ENCODE measurements at places on chromosomes 1 and 21.

GRCh38 chr1:210292231-210292871, 36.4 kb upstream of the HHAT start:
- peak; percentile 88 for DNase-seq

- DNase-seq, result no peak
These were observed 7.2 kb upstream of the GUCA2A start for GRCh38 chr1:42171679-42172266.

- no peak for DNase-seq
These were observed 59.9 kb downstream of the C1orf198 start for GRCh38 chr1:230808281-230808872.

GRCh38 chr1:100188617-100189016, 10.6 kb upstream of the LRRC39 start:
- peak; percentile 41 for DNase-seq

GRCh38 chr1:56808410-56808809, 10.8 kb downstream of the FYB2 start:
- DNase-seq, result no peak

DNA sequence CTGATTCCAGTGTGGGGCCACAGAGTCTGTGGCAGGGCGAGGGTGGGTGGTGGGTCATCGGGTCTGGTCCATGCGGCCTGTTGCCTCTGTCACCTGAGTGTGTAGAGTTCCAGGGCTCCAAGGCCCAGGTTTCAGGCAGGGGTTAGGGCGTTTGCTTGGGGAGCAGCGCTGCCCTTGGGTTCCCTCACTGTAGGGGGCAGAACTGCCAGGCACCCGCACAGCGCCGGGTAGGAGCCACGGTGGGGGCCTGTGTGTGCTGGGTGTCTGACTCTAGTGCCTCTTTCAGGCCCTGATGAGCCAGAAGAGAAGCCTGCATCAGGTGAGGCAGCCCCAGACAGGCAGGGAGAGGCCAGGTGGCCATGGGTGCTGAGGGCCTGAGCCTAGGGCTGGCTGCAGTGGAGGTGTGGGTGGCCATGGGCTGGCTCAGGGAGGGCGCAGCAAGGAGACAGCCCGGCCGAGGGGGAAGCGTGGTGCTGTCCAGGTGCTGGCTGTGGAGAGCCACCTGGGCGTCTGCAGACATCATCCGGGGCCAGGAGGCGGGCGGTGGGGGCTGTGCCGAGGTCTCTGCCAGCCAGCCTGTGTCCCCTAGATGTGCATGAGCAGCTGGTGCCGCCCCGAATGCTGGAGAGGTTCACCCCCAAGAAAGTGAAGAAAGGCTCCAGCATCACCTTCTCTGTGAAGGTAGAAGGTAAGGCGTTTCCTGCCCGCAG, 72.3 kb downstream of the TRIM11 start:
- no peak for DNase-seq

DNA sequence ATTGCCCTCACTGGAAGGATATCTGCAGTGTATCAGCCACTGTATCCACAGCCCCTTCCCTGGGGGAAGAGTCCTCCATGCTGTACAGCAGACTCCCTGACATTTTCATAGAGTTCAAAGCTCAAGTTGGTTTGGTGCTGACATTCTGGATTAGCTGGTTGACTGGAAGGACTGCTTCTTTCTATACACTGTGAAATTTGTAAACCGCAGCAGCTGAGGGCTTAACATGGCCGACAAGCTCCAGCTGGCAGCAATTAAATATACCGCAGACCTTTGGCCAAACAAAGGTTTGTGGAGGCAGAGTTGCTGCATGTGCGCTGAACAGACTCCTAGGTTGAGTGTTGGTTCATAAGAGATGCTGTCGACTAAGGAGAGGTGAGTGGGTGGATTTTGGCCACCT, 126.4 kb downstream of the DHRS3 start:
- no peak for DNase-seq

DNA sequence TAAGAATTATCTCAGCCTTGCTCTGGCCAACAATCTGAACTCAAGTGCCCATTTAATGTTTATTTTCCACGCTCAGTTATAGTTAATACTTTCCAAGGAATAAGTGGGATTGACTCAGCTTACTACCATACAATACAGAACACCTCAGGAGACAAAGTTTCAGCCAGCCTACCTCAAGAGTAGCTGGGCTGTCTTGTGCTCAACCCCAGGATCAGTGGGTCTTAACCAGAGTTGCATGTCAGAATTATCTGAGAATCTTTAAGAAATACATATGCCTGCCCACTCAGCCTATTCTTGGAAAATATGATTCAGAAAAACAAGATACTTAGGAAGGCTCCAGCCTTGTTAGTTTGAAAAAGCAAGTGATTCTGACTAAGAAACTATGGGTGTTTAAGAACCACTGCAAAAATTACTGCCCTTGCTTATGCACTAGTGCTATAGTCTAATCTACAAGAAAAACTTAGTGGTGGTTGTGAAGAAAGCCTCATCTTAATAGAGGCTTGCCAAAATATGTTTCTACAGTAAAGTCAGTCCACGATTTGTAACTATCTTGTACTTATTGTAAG, 20.4 kb downstream of the CDC7 start:
- DNase-seq, result no peak

DNA sequence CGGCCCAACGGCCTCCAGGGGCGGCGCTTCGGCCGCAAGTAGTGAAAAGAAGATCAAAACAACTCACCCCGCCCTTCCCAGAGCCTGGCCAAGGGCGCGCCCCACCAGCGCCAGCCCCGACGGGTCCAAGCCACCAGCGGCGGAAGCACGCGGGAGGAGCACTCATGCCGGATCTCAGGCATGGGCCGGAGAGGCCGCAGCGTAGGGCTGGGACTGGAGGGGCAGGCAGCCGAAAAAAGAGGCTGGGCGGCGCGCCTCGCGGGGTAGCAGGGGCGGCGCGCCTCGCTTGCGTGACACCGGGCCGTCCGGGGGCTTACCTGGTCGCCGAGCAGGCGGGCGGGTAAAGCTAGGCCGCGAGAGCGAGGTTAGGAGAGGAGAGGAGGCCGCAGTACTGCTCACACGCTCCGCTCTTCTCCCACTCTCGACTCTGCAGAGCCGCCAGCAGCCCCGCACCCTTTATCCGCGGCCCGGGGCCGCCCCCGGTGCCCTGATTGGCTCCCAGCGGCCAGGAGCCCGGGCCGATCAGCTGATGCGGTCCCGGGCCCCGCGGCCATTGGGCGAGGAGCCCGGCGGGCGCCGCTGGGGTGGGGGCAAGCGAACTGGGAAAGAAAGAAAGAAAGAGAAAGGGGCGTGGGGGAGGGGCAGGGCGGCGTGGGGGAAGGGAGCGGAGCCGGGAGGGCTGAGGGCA, at the start of gene GLUL:
Gene GLUL, minus strand, starts transcription at position 429 of the 688 bp plus-strand sequence. CDS start 3,053 bp downstream, outside the sequence.
- peak; percentile 99 for DNase-seq

GRCh38 chr21:45592208-45592619, 50.0 kb upstream of the SLC19A1 start:
- no peak for DNase-seq

- no peak for DNase-seq
These were observed 91.7 kb downstream of the NAV1 start for GRCh38 chr1:201630582-201630981.

DNA sequence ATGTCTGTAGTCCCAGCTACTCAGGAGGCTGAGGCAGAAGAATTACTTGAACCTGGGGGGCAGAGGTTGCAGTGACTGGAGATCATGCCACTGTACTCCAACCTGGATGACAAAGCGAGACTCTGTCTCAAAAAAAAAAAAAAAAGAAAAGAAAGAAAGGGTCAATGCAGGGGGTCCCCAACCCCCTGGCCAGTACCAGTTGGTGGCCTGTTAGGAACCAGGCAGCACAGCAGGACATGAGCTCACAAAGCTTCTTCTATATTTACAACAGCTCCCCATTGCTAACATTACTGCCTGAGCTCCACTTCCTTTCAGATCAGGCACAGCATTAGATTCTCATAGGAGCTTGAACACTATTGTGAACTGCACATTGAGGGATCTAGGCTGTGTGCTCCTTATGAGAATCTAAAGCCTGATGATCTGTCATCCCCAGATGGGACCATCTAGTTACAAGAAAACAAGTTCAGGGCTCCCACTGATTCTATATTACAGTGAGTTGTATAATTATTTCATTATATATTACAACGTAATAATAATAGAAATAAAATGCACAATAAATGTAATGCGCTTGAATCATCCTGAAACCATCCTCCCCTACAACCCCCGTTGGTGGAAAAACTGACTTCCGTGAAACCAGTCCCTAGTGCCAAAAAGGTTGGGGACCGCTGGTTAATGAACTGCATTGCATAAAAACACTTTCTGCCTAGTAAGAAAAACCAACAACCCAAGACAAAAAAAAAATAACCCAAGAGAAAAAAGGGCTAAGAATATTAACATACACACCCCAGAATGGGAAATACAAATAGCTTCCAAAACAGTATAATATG, 2.8 kb downstream of the ZBTB8OS start:
- no peak for DNase-seq

DNA sequence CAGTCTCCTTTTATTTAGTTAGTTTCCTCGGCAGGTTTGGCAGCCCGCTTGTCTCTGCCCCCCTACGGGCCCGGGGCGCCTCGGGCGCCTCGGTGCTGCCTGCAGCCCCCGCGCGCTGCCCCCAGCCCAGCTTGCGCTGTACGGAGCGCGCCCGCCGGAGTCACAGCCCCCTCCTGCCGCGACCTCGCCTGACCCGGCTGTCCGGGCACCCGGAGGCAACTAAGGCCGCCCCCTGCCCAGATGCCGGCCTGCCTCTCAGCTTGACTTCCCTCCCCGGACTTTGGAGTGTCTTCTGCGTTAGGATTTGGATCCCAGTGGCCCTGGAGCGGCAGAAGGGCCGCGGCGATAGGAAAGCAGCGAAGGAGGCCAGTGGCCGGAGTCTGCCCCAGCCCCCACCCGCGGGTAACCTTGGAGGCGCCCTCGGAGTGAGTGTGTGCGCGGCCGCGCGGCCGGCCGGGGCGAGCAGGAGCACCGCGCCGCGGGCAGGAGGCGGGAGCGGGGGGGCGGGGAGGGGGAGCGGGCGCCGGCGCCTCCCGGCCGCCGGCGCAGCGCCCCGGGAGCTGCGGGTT, 7.6 kb downstream of the CDKN2C start:
- DNase-seq, result peak; percentile 73

- DNase-seq, result peak; percentile 80
These were observed 13.7 kb downstream of the TLR5 start for GRCh38 chr1:223129229-223129901.

DNA sequence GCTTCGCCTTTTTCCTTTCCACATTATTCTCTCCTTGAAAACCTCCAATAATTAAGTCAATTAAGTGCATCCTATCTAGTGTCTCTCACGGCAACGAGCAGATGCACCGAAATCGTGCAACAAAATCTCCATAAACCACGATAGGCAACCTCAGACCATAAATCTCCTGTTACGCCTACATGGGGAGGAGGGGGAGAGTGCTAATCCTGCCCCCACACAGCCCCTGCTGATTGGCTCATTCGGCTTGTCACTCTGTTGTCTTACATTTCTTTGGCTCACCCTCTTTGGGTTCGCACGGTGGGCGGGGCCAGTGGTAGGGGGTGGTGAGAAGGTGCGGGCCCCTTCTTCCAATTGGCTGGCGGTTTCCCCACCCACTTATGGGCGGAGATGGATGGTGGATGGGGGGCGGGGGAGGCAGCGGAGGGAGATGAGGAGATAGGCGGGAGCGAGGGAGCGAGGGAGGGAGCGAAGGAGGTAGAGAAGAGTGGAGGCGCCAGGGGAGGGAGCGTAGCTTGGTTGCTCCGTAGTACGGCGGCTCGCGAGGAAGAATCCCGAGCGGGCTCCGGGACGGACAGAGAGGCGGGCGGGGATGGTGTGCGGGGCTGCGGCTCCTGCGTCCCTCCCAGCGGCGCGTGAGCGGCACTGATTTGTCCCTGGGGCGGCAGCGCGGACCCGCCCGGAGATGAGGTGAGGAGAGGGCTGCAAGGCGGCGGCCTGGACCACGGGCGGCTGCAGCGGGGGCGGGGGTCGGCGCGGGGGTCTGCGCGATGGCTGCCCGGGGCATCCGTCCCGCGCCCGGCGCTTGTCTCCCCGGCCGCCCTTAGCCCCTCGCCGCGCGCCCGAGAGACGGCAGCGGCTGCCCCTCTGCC, at the start of gene ITSN1:
Gene ITSN1, plus strand, starts transcription at position 475 of the 869 bp plus-strand sequence. CDS start 76,328 bp downstream, outside the sequence.
- DNase-seq, result peak; percentile 93

DNA sequence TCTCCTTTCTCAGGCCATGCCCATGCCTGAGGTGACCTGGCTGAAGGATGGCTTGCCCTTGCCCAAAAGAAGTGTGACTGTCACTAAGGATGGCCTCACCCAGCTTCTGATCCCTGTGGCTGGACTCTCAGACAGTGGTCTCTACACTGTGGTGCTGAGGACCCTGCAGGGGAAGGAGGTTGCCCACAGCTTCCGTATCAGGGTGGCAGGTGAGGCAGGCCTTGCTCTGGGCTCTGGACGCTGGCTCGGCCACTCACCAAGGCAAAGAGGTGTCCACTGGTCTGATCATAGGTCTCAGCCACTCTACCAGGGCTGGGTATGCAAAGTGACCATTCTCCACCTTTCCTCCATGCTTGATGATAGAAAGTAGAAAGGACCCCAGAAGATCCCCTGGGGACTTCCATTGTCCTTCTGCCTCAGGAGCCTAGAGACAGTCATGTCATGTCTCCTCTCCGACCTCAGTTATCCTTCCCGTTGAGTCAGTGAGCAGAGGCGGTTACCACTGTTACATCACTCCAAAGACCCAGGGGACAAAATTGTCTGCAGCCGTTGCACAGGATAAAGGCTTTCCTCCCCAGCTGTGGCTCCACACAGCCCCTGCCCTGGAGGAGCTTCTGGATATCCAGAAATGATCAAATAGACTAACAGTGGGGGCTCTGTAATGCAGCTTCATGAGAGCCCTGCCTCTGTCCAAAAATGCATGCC, 34.2 kb downstream of the IGFN1 start:
- DNase-seq, result no peak

DNA sequence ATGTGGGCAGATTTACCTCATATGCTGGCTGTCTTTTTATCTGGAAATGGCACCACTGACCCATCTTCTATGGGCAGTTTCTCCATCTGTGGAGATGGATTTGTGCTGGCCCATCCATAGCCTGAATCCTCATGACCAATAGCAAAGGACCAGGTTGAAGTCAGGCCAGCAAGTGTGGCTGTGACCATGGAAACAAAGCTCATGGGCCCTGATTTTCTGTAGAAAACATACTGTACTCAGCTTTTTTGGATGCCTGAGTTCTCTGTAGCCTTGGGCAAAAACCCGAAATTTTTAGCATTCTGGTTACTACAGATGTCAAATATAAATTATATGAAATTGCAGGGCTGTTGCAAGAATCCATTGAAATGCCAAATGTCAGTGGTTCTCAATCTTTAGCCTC, 155.0 kb downstream of the PLXNA2 start:
- DNase-seq, result no peak

GRCh38 chr1:2233997-2234761, 6.1 kb downstream of the SKI start:
- DNase-seq, result no peak

Measured in iPS-NIHi11 (cell line).